Activated naive CD8-positive, alpha-beta T cell treated with anti-CD3 and anti-CD28 coated beads, Interleukin-2, amount 50 U/mL, for 24 hours (primary cell): ENCODE measurements at places on chromosomes 2 and 18.
A peak's percentile ranks its signal among the peaks of the same experiment; 100 is the strongest.

- no peak overlapping the region for H3K4me3 ChIP-seq
- peaks cover 23% of the 10 kb centered on the region for H3K36me3 ChIP-seq
- no peaks in the 10 kb centered on the region for H3K27me3 ChIP-seq
- no peak for DNase-seq
- no peaks in the 10 kb centered on the region for H3K4me1 ChIP-seq
These were observed 375.2 kb downstream of the ARHGAP15 start for GRCh38 chr2:143504397-143504796.

DNA sequence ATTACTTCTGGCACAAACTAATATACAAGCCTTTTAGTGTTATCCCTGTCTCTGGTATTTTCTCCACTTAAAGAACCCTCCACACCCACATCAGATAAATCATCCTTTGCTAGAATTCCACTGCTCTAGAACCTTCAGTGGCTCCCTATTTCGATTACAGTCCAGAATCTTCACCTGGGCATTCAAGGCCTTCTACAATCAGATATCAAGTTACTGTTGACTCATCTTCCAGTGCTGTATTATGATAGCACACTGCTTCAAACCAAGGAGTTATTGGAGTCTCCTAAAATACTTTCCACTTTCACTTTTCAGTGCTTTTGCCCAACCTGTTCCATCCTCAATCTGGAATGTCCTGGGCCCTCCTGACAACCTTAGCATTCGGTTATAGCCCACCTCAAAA, 3.4 kb downstream of the CGREF1 start:
- no peak overlapping the region for H3K4me3 ChIP-seq
- H3K27me3 ChIP-seq, result peaks cover 27% of the 10 kb centered on the region
- no peaks in the 10 kb centered on the region for H3K36me3 ChIP-seq
- peaks cover 12% of the 10 kb centered on the region for H3K4me1 ChIP-seq
- DNase-seq, result no peak

DNA sequence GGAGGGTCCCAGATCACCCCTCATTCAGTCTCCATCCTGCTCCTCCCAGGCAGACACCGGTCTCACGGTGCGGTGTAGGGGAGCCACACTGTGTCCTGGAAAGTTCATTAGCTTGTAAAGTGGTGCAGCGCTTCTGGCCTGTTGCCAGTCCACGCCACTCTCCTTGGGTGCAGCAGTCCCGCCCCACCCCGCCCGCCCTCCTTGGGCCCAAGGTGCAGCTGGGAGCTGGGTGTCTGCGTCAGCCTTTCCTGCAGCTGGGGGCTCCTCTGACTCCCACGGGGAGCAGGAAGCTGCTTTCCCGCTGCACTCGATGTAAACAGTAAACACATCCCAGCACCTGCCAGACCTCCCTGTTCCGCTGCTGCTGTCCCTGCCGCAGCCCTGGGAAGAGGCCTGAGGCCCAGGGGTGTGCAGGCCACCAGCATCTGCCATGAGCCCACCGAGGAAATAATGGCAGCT, 53.8 kb upstream of the ASB18 start:
- H3K4me1 ChIP-seq, result no peaks in the 10 kb centered on the region
- DNase-seq, result no peak
- no peaks in the 10 kb centered on the region for H3K36me3 ChIP-seq
- H3K27me3 ChIP-seq, result no peaks in the 10 kb centered on the region

DNA sequence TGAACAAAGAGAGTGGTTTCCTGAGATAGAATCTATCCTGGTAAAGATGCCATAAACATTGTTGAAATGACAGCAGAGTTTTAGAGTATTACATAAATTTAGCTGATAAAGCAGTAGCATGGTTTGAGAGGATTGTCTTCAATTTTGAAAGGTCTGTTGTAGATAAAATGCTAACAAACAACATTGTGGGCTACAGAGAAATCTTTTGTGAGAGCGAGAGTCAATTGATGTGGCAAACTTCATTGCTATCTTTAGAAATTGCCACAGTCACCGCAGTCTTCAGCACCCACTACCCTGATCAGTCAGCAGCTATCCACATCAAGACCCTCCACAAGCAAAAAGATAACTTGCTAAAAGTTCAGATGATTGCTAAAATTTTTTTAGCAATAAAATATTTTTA, 17.5 kb downstream of the VRK2 start:
- peaks cover 27% of the 10 kb centered on the region for H3K4me1 ChIP-seq
- H3K36me3 ChIP-seq, result peaks cover 24% of the 10 kb centered on the region

DNA sequence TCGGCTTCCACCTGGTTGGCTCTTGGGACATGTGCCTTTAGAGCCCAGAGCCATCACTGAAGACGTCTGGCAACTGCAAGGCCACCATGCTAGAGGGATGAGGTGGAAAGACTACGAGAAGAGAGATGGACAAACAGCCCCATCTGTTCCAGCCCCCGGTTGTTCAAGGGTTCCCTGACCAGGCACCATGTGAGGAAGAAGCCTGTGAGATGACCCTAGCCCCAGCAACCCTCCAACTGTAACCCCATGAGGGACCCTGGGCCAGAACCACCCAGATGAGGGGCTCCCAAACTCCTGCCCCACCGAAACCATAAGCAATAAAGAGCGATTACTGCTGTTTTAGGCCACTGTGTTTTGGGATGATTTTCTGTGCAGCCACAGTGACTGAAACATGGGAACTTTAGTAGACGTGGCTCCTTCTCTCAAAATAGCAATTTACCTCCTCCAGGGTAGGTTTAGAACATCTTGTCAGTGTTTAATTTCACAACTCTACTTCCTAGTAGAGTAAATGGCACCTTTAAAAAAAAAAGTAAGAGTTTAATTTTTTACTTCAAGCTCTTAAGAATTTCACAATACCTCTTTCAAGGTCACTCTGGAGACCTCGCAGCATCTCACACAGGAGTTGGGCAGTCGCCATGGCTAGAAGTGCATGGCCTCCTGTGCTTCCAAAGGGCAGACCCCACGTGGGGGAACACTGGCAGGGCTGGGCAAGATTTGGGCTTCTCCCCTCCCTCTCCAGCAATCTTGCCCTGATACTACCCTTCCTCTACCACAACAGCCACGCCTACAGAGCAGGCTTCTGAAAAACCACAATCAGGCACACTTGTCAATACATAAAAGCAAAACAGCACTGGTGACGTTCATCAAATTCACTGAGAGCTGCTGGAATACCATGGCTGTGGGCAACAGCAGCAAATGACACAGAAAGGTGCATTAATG, 48.8 kb downstream of the TMEM163 start:
- H3K4me3 ChIP-seq, result peak overlapping the region; percentile 30
- peak; percentile 30 for DNase-seq

DNA sequence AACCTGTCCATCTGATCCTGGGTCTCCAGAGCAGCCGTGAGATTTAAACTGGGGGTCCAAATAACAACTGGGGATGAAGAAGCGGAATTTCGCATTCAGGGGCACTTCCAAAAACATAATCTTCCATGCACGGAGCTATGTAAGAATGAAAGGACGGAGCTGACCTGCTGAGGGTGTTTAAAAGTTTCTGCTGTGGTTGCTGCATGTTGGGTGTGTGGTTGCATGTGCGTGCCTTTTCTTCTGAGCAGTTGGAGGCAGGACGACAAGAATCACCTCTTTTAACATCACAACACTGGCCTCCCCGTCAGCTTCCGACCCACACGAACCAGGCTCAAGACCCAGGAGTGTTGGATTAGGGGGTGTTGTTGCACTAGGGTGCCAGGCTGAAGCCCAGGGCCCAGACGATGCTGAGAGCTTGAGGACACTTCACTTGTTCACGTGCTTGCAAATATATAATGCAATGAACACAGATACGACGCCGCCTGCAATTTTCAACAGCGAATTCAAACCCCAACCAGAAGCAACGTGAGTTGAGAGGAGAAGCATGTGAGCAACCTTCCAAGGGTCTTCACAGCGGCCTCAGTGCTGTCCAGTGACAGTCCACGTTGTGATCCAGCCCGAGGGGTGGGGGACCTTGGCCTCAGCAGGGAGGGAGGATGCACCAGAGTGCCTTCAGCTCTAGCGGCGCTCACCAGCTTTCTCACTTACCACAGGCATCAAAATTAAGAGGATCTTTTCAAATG, 76.0 kb upstream of the SALL3 start:
- H3K4me3 ChIP-seq, result no peak overlapping the region
- H3K4me1 ChIP-seq, result no peaks in the 10 kb centered on the region
- no peak for DNase-seq
- no peaks in the 10 kb centered on the region for H3K36me3 ChIP-seq

- peaks cover 3% of the 10 kb centered on the region for H3K27me3 ChIP-seq
- H3K4me3 ChIP-seq, result no peak overlapping the region
- H3K27ac ChIP-seq, result no peak overlapping the region
- no peaks in the 10 kb centered on the region for H3K36me3 ChIP-seq
These were observed 110.3 kb downstream of the SP3 start for GRCh38 chr2:173854840-173855239.
